Activated CD4-positive, alpha-beta T cell treated with anti-CD3 and anti-CD28 coated beads for 24 hours (primary cell): ENCODE measurements at places on chromosomes 3 and 15.
A peak's percentile ranks its signal among the peaks of the same experiment; 100 is the strongest.

- no peak for DNase-seq
Observed at GRCh38 chr3:120172070-120172469, 77.8 kb upstream of the GSK3B start.

DNA sequence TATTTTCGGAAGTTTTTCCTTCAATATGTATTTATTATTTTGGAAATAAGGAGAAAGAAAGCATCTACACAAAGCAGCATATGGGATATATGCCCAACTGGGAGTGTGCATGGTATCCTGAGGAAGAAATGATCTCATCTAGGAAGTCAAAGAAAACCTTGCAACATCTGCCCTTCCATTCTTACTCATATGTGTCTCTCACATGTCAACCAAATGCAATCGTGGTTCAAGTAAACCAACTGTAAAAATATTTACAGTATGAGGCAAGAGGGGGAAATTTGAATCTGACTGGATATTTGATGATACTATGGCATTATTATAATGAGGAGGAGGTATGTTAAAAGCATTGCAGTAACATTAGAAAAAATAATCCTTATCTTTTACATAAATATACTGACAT lies 3.2 kb upstream of the SCG3 start:
- DNase-seq, result no peak

DNA sequence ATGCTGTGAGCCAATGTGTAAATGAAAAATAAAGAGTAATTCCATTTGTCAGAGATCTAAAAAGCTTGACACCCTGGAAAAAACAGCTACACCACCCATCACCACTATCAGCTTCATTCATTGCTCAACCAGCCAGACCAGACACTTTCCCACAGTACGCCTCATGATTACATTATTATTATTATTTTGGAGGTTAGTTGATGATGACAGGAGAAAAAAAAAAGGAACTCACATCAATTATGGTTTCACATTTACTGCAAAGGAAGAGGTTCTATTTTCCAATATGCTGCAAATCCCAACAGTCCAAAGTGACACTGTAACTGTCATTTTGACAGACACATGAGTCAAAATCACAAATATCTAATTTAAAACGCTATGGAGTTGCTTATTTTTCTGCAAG lies 134.7 kb upstream of the TSC22D2 start:
- no peak for DNase-seq

DNA sequence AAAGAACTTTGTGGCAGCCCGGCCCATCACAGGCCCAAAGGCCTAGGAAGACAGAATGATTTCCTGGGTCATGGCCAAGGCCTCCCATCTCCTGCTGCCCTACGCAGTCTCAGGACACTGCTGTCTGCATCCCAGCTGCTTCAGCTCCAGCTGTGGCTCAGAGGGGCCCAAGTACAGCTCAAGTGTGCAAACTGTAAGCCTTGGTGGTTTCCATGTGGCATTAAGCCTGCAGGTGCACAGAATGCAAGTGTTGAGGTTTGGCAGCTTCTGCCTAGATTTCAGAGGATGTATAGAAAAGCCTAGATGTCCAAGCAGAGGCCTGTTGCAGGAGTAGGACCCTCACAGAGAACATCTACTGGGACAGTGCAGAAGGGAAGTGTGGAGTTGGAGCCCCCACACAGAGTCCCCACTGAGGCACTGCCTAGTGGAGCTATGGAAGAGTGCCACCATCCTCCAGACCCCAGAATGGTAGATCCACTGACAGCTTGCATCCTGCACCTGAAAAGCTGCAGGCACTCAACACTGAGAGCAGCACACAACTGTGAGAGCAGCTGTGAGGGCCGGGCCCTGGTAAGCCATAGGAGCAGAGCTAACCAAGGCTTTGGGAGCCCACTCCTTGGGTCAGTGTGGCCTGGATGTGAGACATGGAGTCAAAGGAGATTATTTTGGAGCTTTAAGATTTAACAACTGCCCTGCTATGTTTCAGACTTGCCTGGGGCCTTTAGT lies 208.2 kb upstream of the CMC1 start:
- no peak for DNase-seq

DNA sequence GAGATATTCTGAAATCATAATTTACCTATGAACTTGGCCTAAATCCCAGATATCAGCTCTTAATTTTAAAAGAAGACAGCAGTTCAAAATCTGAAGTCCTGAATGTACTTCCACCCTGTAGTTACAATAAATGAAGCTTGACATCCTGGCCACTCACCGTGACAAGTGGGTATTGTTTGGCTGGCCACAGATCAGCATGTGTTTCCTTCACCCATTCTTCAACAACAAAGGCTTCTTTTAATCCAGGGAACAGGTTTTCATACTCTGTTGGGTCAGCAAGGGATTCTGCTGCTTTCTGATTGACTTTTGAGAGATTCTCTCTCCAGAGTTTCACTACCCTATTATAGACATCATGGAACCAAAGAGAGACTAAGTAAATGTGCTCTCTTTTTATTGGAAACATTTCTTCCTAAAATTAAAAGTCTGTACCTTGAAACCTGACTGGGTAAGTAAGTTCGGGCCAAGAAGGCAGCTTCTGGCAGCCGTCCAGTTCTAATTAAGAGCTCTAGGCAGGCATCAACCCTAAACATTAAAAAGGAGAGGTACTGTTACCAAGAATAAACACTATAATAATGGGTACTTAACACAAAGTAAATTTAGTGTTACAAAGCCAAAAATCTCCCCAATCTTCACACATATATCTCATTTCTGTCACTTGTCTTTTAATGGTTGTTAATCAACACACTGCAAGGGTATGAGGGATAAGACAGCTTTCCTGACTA lies 15.2 kb downstream of the MRPS22 start:
- no peak for DNase-seq

DNA sequence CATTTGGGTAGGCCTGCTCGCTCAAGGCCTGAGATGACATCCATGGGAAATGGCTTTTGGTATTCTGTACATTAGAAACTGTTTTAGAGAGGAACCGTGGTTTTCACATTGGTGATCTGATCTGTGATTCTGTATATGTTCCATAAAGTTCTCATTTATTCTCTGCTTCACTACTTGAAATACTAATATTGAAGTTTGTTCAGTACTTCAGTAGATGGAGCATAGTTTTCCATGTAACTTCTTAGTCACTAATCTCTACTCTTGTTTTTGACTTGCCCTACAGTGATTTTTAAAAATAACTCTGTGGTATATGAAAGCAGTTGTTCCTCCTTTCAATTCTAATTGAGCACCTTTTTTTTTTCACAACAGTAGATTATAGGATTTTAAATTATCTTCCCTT lies 66.5 kb downstream of the MBNL1 start:
- no peak for DNase-seq

DNA sequence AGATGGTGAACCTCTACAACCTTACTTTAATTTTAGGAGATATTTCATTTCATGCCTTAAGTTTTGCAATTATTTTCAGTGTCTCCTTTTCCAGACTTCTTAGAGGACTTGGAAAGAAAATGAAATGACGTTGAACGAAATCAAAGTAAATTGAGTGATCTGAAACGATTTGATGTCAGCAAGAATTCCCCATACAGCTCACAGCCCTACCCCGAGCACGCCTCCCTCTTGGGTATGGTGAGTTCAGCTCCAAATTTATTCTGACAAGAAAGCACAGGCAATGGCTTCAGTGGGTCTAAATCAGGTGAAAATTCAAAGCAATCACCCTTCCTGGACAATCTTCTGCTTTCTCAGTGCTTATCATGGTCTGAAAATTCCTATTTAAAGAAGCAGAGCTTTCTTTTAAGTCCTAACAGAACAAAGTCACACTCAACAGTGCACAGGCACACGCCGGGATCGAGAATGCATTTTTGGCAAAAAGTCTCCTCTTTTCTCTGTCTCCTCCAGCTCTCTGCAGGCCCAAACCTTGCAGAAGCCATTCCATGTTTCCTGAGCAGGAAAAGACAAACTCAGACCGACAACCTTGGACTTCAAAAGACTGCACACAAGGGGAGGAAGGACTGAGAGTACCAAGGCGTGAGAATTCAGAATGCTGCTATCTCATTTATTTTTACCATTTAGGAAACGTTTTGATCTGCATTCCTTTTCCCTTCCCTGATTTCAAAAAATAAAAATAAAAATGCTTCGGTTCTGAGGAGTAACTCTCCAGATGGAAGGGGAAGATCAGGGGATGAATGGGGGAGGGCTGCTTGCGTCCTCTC lies 72.0 kb downstream of the CCNL1 start:
- no peak for DNase-seq

GRCh38 chr3:71702131-71703024 lies 22.8 kb downstream of the EIF4E3 start:
- no peak for DNase-seq

- DNase-seq, result no peak
Observed at GRCh38 chr3:60365360-60365759, 885.9 kb downstream of the FHIT start.

DNA sequence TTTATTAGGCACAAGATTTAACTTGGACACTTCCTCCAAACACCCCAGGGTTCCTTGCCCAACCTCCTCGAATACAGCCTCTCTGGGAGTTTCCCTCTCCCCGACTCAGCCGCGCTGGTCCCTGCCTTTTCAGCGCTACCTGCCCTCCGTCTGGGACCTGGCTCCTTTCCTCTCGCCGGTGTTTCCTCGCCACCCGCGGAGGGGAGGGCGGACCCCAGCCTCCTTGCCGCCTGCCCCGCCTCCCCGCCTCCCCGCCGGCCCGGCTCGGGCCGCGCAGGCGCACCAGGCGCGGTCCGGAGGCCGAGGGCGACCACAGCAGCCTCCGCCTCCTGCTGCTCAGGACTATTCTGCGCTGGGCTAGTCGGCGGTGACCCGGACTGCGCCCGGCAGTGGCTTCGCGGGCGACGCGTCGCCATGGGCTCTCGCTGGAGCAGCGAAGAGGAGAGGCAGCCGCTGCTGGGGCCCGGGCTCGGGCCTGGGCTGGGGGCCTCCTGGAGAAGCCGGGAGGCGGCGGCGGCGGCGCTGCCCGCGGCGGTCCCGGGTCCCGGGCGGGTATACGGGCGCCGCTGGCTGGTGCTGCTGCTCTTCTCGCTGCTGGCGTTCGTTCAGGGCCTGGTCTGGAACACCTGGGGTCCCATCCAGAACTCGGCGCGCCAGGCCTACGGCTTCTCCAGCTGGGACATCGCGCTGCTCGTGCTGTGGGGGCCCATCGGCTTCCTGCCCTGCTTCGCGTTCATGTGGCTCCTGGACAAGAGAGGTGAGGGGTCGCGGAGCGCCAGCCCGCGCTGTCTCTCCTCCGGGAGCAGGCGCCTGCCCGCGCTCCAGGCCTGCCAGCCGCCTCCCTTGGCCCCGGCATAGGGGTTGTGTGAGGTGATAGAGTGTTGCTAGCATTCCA lies at the start of gene SLC49A4:
SLC49A4 (plus strand) TSS at position 291 of the 895 bp plus-strand sequence; CDS start at position 415, 124 bp downstream.
- peak; percentile 48 for DNase-seq

- DNase-seq, result no peak
Observed at GRCh38 chr15:39587096-39587721, 6.3 kb downstream of the THBS1 start.

- DNase-seq, result no peak
Observed at GRCh38 chr3:137972396-137972795, 37.6 kb upstream of the CLDN18 start.

GRCh38 chr3:47098910-47099309 lies 65.0 kb downstream of the SETD2 start:
- no peak for DNase-seq

DNA sequence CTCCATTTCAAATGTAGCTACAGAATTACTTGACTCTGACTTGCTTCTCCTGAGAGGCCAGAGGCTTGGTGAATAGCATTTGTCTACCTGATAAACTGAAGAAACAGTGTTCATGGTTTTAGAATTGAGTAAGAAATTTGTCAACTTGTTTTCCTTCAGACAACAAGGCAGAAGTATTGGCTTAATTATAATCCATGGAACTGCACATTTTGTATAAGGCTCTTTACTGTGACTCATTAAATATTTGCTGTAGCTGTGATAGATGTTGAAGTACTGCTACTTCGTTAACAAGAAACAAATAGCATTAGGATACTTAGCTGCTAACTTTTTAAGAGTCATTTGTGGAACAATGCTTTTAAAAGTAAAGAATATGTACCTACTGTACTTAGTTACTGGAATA lies 4.6 kb downstream of the UNC13C start:
- no peak for DNase-seq

GRCh38 chr3:188635258-188636042 lies 481.5 kb downstream of the LPP start:
- DNase-seq, result no peak

DNA sequence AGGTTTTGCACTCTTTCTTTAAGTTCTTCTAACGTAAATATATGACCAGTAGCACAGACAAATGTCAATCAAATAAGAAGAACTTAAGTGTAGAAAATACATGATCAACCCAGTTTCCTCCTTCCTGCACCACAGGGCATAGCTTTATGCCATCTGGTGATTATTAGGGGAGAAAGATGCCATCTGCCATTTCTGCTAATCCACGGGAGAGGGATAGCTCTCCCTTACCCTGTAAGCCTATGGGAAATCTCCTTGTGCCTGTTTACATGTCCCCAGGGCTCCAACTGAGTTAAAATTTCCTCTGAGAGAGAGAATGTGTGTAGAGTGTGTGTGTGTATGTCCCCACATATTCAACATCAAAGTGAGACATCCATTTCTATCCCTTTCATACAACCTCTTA lies 135.9 kb downstream of the RSL24D1 start:
- no peak for DNase-seq

GRCh38 chr3:39513791-39514369 lies 46.4 kb downstream of the MOBP start:
- no peak for DNase-seq

GRCh38 chr3:138389841-138390581 lies 41.6 kb downstream of the MRAS start:
- DNase-seq, result no peak
